Smooth muscle cell of the pulmonary artery (primary cell): ENCODE measurements at places on chromosomes 5 and 9. TPM values are rescaled to one million over a fixed set of nuclear protein-coding genes. Genes with fewer than 3 reads are reported as not detected.

PCDHB14 gene
- 1.6 and 2.1 TPM in 2 replicates for total RNA-seq

TXNDC8 gene
- total RNA-seq = not detected in 2 replicates

ACO1 gene
- total RNA-seq = 94.4 and 109 TPM in 2 replicates

INSYN2B gene
- total RNA-seq = 2.1 and 3.3 TPM in 2 replicates

C9orf153 gene
- total RNA-seq = 0.98 and 0.99 TPM in 2 replicates

MRPL50 gene
- total RNA-seq = 8.3 and 9.4 TPM in 2 replicates

IFNB1 gene
- total RNA-seq = not detected in 2 replicates
